ENCODE measurements at places on chromosomes 7 and 10.
A peak's percentile ranks its signal among the peaks of the same experiment; 100 is the strongest.

DNA sequence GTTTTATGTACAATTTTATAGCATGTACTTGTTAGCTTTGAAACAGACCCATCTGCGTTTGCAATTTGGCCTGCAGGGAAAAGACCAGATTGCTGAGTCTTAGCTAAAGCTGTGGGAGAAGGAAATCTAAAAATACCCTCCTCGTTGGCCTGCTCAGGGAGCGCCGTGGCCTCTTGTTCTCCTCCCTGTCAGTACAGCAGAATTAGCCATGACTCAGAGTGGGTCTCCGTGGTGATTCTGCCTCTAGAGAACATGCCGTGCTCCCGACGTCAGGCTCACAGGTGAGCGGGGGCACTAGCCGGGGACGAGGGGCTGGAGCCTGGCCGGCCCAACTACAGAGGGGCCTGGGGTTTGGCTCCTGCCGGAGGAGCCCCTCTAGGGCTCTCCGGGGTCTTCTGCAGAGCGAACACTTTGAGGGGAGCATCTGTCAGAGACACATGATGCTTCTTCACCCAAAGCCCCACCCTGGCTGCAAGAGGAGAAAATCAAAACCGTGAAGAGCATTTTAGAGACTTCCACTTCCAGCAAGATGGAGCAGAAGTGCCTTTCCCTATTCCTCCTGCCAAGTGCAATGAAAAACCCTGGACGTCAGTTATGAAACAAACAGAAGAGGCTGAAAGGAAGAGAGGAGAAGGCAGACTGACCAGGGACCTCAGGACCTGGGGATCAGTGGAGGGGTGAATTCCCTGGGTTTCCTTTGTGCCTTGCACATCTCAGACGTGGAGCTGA lies 98.9 kb downstream of the LHPP start:
- no peak for DNase-seq

DNA sequence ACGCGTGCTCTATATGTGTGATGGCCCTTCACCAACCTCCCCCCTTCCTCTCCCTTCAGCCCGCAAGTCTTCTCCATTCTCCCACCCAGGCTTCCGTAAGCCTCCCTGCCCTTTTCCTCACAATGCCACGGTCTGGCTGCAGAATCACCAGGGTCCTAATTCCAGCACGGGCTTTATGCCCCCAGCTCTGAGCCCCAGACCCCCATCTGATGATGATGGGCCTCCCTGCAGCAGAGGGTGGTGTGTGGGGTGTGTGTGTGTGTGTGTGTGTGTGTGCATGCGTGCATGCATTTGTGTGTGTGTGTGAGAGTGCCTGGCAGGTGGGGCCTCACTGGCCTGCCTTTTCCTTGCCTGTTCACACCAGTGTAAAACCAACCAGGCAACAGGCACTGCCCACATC lies 109.9 kb downstream of the OAT start:
- no peak for DNase-seq

GRCh38 chr10:118986815-118987790 lies 42.4 kb upstream of the NANOS1 start:
- DNase-seq, result no peak

GRCh38 chr10:109219935-109220605 lies 703.2 kb downstream of the XPNPEP1 start:
- no peak for DNase-seq

- no peak for DNase-seq
These were observed 94.0 kb upstream of the LANCL2 start for GRCh38 chr7:55271069-55271626.

DNA sequence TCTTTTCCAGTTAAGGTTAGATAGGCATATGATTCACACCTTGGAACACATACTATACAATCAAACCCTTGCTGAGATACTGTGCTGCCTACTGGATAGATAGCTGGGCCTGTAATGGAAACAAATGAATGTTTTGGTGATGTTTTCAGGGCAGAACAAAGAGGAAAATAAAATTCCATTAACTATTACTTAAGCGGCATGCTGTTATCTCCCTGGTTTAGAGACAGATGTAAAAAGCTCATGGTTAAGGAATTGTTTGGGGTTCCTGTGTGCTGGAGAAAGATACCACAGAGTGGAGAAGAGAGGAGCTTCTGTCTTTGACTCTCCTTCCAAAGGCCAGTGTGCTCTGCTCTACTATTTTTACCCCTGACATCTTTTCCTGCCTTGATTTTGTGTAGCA lies 341.1 kb downstream of the PLXDC2 start:
- DNase-seq, result no peak

- DNase-seq, result no peak
These were observed 35.0 kb upstream of the MRPS16 start for GRCh38 chr10:73287441-73287840.

DNA sequence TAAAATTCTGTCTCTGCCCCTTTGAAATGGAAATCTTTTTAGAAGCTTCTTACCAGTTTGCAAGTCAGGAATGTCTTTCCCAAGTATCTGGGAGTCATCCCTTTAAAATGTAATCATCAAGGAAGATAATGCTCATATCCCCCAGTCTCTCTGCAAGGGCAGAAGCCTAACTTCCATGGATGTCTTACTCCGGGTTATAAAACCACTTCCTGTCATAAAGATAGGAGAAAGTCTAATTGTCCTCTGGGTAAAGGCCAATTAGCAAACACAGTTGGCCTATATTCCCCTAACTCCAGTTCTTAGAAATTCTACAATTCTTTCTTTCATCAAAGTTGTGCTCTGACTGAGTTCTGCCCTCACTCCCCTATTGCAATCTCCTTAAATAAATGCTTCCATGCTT lies 1631.5 kb upstream of the LRRTM3 start:
- no peak for DNase-seq

- DNase-seq, result no peak
These were observed 268.4 kb upstream of the NPVF start for GRCh38 chr7:25496476-25497368.

DNA sequence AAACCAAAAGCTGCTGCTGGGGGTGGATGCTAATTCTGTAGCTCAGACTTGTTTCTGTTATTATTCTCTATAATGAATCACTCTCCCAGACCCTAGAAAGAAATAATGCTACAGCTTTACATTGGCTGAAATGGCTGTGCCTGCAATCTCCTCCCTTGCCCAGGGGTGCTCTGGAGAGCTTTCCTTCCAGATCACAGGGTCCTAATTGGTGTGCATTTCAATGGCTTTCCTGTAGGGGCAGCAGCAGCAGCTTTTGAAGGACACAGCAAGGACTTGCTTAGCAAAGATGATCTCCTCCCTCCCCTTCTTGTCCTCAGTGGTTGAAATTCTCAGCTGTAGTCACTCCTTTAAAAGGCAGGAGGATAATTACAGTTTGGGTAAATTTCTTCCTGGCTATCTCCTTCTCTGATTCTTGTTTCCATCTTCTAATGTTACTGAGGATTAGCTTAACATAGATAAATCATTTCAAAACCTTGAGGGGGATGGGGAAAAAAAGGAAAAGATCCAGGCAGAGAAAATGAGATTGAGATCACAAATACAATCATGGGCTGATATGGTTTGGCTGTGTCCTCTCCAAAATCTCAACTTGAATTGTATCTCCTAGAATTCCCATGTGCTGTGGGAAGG lies 120.2 kb upstream of the CTTNBP2 start:
- DNase-seq, result peak; percentile 15

DNA sequence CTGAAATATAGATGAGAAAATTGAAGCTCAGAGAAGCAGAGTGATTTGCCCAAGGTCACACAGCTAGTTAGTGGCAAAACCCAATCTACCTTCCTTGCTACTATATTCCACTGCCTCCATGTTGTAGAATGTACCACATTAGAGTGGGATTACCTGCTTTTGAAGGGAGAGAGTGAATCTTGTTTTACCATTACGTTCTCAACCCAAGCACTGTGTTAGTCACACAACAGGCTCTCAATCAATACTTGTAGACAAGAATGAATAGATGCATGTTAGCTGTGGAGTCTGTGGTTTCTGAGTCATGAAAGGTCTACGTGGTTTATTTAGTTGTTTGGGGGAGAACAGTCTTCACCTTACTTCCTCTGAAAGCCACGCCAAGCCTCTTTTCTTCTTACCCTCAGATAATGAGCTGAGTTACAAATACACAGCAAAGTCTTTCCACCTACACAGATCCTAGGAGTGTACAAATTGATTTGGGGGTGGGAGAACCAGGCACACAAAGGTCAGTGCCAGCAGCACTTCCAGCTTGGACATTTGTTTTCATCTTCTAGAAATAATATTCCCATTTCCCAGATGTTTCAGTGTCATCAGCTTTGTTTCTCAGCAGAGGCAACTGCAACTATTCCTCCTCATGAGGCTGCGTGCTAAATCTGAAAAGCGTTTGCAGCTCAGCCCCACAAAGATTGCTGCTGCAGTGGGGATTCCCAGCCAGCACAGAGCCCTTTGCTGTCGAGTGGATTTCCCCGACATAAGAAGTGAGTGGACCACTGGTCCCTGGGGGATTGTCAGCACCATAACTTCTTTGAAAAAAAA lies 71.5 kb upstream of the ADO start:
- DNase-seq, result no peak

Measured in NCI-H526 treated with DMSO at 0.1 percent for 48 hours (cell line).